ENCODE measurements at places on chromosomes 12 and 14. TPM values are rescaled to one million over a fixed set of nuclear protein-coding genes. Genes with fewer than 3 reads are reported as not detected.
A peak's percentile ranks its signal among the peaks of the same experiment; 100 is the strongest.

GRCh38 chr12:93946542-93947150 is 201.7 kb upstream of the PLXNC1 start:
- no peak overlapping the region for H3K4me3 ChIP-seq
- no peaks in the 10 kb centered on the region for H3K36me3 ChIP-seq
- no peak for DNase-seq

DNA sequence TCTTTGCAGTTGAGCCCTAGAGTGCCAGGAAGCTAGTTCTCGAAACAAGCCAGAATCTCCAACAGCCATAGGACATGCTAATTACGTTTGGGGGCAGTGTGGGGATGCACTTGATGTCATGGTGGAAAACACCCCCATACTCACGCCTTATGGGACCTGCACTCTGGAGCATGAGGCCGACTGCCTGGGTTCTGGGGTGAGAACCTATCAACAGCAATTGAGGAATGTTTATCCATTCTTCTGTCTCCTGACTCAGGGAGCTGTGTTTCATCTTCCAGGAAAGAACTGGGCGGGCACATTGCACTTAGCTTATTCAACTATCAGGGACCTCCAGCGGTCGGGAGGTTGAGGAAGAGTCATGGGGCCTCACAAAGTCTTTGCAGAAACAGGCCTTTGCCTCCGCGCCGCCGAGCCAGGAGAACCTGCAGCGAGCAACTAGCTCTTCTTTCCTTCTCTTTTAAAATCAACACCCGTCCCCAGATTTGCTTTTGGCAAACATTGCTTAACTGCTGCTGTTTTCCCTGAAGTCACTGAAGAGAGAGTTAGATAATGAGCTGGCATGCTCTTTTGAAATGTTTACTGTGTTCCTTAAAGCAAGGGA is 226.1 kb upstream of the DIO3 start:
- H3K4me1 ChIP-seq = peaks cover 5% of the 10 kb centered on the region
- H3K27me3 ChIP-seq = no peaks in the 10 kb centered on the region
- no peak for DNase-seq

DNA sequence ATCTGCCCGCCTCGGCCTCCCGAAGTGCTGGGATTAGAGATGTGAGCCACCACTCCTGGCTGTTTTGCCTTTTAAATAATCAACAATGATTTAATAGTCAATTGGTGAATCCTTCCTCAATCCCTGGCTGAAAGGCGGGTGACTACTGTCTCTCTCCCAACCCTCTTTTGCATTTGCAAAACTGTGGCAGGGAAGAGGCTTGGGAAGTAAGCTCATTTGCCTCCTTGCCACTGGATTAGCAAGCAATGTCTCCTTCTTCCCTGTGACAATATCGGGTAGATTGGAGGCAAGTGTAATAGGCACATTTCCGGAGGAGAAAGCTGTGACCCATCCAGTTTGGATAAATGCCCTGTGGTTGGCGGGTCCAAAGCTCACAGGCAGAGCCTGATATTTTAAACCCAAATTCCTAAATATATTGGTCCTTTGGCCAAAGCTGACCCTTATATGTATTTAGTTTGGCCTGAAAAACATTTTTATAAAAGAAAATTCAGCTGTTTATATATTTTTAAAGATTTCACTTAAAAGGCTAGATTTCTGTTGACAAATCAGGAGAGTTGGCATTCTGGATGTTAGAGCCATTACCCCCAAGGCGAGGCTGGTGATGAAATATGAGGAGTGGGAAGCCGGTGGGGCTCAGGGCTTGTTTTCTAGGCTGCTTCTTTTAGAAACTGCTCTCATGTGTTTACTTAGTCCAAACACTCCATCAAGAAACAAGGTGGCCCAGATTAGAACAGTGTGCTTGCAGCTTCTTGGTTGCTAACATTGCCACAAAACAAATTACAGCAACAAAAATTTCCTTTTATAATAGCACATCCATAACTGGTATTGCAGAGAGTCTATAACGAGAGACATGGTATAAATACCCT is 646.9 kb upstream of the TMEM132C start:
- no peak overlapping the region for H3K4me3 ChIP-seq
- DNase-seq = no peak
- no peak overlapping the region for H3K27ac ChIP-seq
- no peaks in the 10 kb centered on the region for H3K27me3 ChIP-seq
- H3K4me1 ChIP-seq = no peaks in the 10 kb centered on the region
- no peaks in the 10 kb centered on the region for H3K36me3 ChIP-seq

DNA sequence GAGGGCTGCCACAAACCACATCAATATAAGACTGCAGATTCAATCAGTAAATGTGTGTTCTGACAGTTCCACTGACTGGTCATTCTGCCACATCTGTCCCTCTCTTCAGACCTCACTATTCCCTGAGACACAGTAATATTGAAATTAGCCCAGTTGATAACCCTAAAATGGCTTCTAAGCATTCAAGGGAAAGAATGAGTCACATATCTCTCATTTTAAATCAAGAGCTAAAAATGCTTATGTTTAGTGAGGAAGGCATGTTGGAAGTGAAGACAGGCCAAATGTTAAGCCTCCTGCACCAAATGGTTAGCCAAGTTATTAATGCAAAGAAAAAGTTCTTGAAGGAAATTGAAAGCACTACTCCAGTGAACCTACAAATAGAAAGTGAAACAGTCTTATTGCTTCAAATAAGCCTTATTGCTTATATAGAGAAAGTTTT is 24.5 kb upstream of the KIF21A start:
- H3K4me1 ChIP-seq = no peaks in the 10 kb centered on the region
- no peaks in the 10 kb centered on the region for H3K27me3 ChIP-seq
- DNase-seq = no peak
- H3K4me3 ChIP-seq = no peak overlapping the region
- no peak overlapping the region for H3K27ac ChIP-seq

DNA sequence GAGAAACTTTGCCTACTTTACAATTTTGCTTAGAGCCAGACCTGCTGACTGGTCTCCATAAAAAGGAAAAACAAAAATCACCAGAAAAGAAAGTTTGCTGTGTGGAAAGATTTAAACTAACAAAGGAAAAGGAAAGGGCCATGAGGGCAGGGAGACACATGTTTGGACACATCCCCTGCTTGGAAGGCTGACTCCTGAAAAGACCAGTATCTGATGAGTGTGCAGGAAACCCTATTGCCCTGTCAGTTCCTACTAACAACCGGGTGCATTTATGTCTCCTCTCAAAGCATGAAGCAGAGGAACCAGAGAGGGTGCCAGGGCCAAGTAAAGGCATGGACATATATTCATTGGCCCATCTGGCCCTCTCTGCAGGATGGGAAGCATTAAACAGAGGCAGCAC is 7.0 kb upstream of the STAB2 start:
- H3K4me3 ChIP-seq = no peak overlapping the region
- no peaks in the 10 kb centered on the region for H3K27me3 ChIP-seq
- no peaks in the 10 kb centered on the region for H3K4me1 ChIP-seq
- peak; percentile 20 for DNase-seq

GRCh38 chr12:70194076-70194475 is 49.2 kb upstream of the CNOT2 start:
- no peak for DNase-seq
- no peaks in the 10 kb centered on the region for H3K27me3 ChIP-seq
- H3K4me1 ChIP-seq = no peaks in the 10 kb centered on the region
- no peaks in the 10 kb centered on the region for H3K36me3 ChIP-seq
- no peak overlapping the region for H3K4me3 ChIP-seq

- H3K4me1 ChIP-seq = no peaks in the 10 kb centered on the region
- H3K27me3 ChIP-seq = no peaks in the 10 kb centered on the region
- no peak overlapping the region for H3K4me3 ChIP-seq
- no peak for DNase-seq
Measured at GRCh38 chr12:49555631-49556390, 12.1 kb downstream of the MCRS1 start.

- H3K27me3 ChIP-seq = no peaks in the 10 kb centered on the region
- H3K4me3 ChIP-seq = no peak overlapping the region
- no peak overlapping the region for H3K27ac ChIP-seq
- H3K36me3 ChIP-seq = no peaks in the 10 kb centered on the region
- DNase-seq = no peak
- no peaks in the 10 kb centered on the region for H3K4me1 ChIP-seq
Measured at GRCh38 chr12:127414186-127414585, 852.8 kb upstream of the TMEM132C start.

DNA sequence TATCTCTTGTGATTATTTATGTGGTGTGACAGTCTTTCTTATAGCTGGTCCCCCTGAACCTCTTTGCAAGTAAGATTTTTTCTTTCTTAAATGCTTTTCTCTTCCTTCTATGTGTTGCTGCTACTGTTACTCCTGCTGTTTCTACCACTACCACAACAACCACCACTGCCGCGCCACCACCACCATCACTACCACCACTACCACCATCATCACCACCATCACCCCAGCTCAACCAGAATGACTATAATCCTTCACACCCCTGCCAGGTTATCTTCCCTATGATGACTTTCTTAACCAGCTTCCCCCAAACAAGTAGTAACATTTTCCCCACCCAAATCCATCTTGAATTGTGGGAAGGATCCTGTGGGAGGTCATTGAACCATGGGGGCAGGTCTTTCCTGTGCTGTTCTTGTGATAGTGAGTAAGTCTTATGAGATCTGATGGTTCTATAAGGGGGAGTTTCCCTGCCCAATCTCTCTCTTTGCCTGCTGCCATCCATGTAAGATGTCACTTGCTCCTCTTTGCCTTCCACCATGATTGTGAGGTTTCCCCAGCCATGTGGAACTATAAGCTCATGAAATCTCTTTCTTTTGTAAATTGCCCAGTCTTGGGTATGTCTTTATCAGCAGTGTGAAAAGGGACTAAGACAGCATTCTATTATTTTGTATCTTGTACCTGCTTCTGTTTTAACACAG is 52.2 kb downstream of the CHST11 start:
- H3K4me3 ChIP-seq = no peak overlapping the region
- no peak for DNase-seq
- no peaks in the 10 kb centered on the region for H3K36me3 ChIP-seq
- no peaks in the 10 kb centered on the region for H3K4me1 ChIP-seq
- no peaks in the 10 kb centered on the region for H3K27me3 ChIP-seq

Gene CFAP251
- 135 TPM for total RNA-seq

Gene KRT78
- not detected for total RNA-seq

Gene TPH2
- total RNA-seq = not detected

Gene HHIPL1
- under 0.01 TPM for total RNA-seq

Gene NR4A1
- total RNA-seq = 133 TPM

Gene RPGRIP1
- total RNA-seq = not detected
